T-helper 2 cell (primary cell): ENCODE measurements at places on chromosomes 13 and 19.

- no peak for DNase-seq
Observed at GRCh38 chr13:96223231-96223630, 133.3 kb downstream of the HS6ST3 start.

- DNase-seq = no peak
Observed at GRCh38 chr13:35389535-35389934, 87.0 kb downstream of the MAB21L1 start.

DNA sequence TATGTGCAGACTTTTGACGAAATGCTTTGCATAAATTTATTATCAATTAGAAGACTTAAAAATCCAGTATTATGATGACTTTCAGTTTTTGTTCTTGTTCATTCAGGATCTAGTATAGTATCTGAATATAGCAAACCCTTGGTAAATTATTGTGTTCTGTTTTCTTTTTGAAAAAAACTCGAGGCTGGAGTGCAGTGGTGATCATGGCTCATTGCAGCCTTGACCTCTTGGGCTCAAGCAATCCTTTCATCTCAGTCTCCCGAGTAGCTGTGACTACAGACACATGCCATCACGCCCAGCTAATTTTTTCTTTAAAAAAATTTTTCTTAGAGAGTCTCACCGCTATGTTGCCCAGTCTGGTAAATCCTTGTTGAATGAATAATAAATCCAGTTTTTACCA lies 4.6 kb downstream of the FARP1 start:
- DNase-seq = no peak

DNA sequence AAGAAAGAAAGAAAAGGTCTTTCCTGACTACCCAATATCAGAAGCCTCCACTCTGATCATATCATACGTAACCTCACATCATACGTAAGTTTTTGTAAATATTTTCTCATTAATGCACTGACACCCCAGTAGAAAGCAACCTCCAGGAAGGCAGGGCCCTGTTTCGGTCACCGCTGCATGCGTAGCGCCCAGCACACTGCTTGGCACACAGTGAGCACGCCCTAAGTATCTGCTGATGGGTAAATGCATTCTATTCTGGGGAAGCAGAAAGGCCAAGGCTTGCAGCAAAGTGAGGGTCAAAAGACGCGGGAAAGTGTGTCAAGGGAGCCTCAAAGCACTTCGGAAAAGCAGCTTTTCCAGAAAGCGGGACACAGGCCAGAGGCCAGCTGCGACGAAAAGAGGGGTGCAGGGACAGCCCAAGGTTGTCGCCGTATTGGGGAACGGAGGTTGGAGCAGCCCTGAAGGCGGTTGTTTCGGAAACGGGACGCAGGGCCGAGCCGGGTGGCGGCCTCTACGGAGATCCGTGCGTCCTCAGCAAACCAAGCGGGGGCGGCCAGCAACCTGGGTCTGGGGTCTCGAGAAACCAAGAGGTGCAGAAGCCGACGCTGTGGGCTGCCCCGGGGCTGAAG lies 463 bp downstream of the SUGP1 start:
- no peak for DNase-seq

- no peak for DNase-seq
Observed at GRCh38 chr13:111410232-111411021, 90.0 kb downstream of the TEX29 start.

DNA sequence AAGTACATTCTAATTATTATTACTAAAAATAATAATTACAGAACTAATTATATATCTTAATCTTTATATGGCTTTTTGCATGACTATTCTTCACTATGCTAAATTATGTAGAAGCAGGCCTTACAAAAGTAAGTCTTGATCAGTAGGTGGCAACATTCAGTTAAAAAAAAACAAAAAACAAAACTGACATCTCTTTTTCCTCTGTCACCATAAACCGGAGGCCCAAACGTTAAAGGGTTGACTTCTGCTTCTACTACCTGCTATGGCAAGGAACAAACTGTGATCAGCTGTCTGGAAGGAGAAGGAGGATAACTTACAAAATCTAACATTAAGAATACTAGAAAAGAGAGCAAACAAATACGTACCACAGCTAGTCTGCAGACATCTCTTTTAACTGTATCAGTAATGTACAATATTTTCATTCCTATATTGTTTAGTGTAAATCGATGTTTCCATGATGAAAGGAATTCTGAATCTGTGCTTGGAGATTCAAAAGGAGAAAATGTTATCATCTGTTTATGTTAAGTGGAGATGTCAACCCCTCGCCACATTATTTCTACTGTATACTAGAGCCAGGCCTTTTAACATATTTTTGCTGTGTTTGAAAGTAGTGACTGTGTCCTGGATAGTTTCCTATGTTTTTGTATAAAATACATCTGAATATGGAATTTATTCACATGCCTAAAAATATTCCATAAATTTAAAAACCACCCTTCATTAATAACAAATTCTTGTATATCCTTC lies 1525.4 kb downstream of the SLITRK1 start:
- no peak for DNase-seq

GRCh38 chr13:99004978-99005377 lies 27.1 kb upstream of the DOCK9 start:
- DNase-seq = no peak

- DNase-seq = no peak
Observed at GRCh38 chr13:99993660-99994637, 12.4 kb downstream of the ZIC2 start.

DNA sequence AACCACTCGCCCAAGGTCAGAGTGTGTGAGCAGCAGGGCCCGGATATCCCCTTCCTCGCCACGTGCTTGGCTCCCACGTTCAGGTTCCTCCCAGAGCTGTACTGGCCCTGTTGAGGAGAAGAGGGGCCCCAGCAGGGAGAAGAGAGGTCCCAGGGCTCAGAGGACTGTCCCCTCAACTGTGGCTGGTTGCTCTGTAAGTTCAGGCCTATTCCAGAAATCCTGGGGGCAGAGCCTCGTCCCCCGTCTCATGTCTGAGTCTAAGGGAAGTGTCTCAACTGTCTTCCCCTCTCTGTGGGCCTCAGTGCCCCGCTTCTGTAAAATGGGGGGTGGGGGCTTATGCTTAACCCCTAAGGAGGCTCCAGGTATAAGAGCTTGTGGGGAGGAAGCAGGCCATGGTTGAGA lies 3.9 kb downstream of the PPP5C start:
- DNase-seq = peak; percentile 50

- no peak for DNase-seq
Observed at GRCh38 chr13:76884186-76884906, 1.9 kb downstream of the KCTD12 start.

DNA sequence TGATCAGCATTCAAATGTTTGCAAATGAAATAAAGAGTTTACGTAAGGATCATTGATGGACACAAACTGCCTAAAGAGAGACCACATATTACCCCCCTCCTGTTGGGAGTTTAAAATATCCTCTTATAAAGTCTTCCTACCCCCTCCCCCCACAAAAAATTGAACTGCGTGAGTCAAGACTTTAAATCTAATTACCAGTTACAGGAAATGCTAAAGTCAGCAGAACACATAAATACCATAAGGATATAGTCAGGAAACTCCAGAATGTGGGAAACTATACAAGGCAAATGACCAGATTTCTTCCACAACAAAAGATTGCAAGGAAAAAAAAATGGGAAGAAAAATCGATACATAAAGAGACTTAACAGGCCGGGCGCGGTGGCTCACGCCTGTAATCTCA lies 44.4 kb upstream of the FARP1 start:
- DNase-seq = no peak

- DNase-seq = no peak
Observed at GRCh38 chr19:7196763-7197118, 97.5 kb downstream of the INSR start.

DNA sequence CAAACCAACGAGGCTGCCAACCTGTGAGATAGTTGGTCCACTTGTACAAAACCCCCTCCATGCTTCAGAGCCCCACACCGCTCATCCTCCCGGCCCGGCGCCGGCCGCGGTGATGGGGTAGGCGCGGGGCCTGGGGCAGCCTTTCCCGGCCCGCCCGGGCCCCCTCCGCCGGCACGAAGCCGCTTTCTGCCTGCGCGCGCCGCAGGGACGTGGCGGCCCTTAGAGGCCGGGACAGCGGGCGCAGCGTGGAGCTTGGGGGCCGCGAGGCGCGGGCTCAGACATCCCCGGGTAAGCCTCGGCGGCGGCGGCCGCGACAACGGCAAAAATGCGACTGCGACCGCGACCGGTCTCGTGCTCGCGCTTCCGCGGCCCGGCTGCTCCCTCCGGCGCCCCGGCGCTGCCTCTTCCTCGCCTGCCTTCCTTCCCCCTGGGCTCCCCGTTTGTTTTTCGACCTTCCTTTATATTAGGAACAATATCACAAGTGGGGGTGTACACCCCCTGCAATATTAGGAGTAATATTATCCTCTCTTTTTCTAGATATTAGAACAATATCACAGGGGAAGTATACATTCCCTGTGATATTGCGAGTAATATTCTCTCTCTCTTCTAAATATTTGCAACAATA lies 53.9 kb upstream of the CEACAM21 start:
- peak; percentile 41 for DNase-seq

- no peak for DNase-seq
Observed at GRCh38 chr19:54644056-54644455, 13.8 kb downstream of the LILRB1 start.

GRCh38 chr13:94602467-94602866 lies 810 bp downstream of the GPR180 start:
- no peak for DNase-seq

DNA sequence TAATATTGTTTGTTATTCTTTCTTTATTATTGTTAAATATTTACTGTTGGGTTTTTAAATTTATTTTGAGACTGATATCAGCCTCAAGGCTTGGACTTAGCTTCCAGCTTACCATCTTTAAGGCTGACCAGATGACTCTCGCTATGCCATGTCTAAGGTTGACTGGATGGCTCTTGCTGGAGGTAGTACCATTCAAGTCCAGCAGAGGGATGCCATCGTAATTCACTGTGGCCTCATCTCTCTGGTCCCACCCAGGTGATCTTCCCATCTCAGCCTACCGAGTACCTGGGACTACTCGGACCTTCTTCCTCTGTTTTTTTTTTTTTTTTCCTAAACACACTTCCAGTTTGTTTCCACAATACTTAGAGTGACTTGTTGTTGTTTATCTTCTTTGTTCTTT lies 41.7 kb upstream of the ZNF91 start:
- no peak for DNase-seq

DNA sequence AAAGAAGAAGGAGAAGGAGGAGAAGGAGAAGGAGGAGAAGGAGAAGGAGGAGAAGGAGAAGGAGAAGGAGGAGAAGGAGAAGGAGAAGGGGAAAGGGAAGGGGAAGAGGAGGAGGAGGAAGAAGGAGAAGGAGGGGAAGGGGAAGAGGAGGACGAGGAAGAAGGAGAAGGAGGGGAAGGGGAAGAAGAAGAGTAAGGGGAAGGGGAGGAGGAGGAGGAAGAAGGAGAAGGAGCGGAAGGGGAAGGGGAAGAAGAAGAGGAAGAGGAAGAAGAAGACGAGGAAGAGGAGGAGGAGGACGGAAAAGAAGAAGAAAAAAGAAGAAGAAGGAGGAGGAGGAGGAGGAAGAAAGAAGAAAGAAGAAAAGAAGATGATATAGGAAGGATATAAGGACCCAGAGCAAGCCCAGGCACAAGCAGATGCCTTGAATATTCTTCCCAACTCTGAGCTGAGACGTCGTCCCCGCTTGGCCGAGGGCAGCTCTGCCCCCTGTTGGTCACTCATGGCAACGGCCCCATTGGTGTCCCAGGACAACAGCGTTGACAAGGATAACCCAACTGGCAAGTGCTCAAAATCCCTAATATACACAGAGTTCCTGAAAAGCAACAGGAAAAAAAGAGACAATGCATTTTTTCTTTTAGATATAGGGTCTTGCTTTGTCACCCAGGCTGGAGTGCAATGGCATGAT lies 30.6 kb upstream of the IGSF23 start:
- DNase-seq = no peak

DNA sequence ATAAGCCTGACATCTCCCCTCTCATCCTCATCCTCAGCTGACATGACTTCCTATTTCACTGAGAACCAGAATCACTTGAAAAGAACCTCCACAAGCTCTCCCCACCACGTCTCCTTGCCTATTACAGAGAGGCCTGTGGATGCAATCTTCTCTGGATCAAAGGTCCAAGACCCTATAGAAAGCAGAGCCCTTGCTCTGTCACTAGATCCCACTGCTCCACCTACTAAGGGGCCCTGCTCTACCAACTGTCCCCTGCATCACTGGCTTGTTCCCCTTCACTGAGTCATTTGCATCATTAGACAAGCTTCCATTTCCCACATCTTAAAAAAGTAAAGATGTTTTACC lies 40.8 kb downstream of the RCBTB2 start:
- no peak for DNase-seq

GRCh38 chr13:38700051-38700450 lies 13.2 kb downstream of the FREM2 start:
- DNase-seq = no peak

DNA sequence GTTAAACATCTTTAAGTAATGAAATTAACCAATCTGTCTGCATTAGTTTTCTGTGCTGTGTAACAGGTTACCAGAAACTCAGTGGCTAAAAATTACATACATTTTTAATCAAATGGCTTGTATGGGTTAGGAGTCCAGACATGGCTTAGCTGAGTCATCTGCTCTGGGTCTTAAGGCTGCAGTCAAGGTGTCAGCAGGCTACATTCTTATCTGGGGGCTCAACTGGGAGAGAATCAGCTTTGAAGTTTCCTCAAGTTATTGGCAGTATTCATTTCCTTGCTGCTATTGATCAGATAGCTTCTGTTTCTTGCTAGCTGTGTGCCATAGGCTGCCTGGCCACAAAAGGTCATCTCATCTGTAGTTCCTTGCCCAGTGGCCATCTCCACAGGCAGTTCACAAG lies 1163.0 kb downstream of the DIAPH3 start:
- DNase-seq = no peak

DNA sequence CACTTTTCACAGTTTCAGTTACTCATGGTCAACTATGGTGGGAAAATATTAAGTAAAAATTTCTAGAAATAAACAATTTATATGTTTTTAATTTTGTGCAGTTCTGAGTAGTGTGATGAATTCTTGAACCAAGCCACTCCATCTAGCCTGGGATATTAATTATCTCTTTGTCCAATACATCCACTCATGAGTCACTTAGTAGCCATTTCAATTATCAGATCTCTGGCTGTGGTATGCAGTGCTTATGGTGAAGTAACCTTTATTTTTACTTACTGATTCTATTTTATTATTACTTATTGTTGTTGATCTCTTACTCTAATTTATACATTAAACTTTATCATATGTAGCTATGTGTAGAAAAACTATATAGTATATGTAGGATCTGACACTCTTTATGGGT lies 128.9 kb upstream of the KLHL1 start:
- DNase-seq = no peak

- DNase-seq = no peak
Observed at GRCh38 chr19:32928806-32929205, 43.0 kb downstream of the CEP89 start.

DNA sequence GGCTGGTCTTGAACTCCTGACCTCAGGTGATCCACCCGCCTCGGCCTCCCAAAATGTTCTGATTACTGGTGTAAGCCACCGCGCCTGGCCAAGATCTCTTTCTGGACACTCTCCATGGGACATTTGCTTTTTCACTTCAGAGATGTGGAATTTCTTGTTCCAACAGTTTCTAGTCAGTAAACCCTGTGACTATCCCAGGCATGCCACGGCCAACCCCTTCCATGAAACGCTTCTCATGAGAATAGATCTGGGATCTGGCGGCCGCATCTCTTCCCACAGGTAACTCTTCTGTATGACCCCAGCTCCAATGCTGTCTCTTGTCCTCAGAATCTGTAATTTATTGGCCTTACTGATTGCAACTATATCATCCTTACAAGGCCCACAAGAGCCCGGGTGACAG lies 16.2 kb downstream of the PLPP2 start:
- no peak for DNase-seq
